CD4-positive, alpha-beta T cell treated with Interleukin-21 for 1 hour (primary cell): ENCODE measurements at places on chromosomes 2 and 18.

DNA sequence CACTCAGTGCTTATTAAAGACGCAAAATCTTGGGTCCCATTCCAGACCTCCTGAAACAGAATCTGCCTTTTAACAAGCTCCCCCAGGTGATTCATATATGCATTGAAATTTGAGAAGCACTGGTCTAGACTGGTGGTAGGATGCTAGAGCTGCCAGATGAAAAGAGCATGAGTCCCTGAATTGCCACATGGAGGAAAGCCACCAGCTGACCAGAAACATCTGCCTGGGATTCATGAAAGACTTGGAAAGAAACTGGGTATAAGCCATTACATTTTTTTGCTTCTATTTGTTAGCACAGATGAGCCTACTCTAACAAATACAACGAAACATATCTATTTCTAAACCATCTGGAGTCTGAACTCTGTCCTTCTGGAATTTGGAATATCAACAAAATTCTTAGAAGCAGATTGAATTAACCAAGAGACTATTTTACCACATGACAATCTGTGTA lies 228.9 kb downstream of the RBM43 start:
- DNase-seq = no peak

GRCh38 chr2:60885683-60886082 lies 4.3 kb downstream of the REL start:
- DNase-seq = no peak

GRCh38 chr2:134307334-134307733 lies 53.5 kb downstream of the MGAT5 start:
- no peak for DNase-seq

- DNase-seq = no peak
These were observed 300.7 kb upstream of the UBE2E3 start for GRCh38 chr2:180679693-180680092.

GRCh38 chr2:121228521-121228920 lies 56.5 kb downstream of the TFCP2L1 start:
- DNase-seq = no peak

- DNase-seq = no peak
These were observed 266.1 kb upstream of the HDAC4 start for GRCh38 chr2:239666855-239667376.

DNA sequence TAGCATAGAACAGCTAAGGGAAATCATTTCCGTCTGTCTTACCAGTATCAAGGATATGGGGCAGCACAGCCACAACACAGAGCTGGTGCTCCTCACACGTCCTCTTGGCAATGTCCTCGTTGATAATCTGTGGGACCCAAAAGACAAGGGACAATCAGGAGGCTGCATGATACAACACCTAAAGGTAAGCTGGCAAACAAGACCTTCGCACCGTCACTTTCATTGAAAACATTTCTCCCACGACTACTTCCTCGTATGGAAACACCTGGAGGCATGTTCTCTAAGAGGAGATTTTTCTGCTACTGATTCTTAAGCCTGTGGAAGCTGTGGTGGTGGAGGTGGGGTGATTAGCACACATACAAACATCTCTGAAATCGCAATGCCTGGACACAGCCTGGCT lies 23.7 kb downstream of the PDIA6 start:
- DNase-seq = no peak

DNA sequence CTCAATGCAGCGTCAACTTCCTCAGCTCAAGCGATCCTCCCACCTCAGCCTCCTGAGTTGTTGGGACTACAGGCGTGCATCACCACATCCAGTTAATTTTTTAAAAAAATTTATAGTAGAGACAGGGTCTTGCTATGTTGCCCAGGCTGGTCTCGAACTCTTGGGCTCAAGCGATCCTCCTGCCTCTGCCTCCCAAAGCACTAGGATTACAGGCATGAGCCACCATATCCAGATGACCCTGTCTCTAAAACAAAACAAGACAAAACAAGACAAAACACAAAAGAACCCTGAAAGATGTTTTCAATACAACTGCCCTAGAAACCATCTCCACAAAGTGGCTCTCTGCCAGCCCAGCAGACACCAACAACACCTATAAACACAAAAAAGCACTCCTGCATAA lies 31.4 kb downstream of the ANKRD29 start:
- no peak for DNase-seq

GRCh38 chr2:230805353-230806017 lies 59.3 kb upstream of the ITM2C start:
- no peak for DNase-seq
